Aorta (tissue), 5 donors: ENCODE measurements at places on chromosomes 1 and 21. TPM values are rescaled to one million over a fixed set of nuclear protein-coding genes. Genes with fewer than 3 reads are reported as not detected.
A peak's percentile ranks its signal among the peaks of the same experiment; 100 is the strongest.

GRCh38 chr1:162272419-162272818 is 104.2 kb downstream of the SPATA46 start:
- no peak for DNase-seq

GRCh38 chr1:209805341-209805781 is 581 bp downstream of the IRF6 start:
- DNase-seq, result no peak

- DNase-seq, result peak; percentile 89
Observed at GRCh38 chr1:9084906-9085305, 15.5 kb upstream of the SLC2A5 start.

DNA sequence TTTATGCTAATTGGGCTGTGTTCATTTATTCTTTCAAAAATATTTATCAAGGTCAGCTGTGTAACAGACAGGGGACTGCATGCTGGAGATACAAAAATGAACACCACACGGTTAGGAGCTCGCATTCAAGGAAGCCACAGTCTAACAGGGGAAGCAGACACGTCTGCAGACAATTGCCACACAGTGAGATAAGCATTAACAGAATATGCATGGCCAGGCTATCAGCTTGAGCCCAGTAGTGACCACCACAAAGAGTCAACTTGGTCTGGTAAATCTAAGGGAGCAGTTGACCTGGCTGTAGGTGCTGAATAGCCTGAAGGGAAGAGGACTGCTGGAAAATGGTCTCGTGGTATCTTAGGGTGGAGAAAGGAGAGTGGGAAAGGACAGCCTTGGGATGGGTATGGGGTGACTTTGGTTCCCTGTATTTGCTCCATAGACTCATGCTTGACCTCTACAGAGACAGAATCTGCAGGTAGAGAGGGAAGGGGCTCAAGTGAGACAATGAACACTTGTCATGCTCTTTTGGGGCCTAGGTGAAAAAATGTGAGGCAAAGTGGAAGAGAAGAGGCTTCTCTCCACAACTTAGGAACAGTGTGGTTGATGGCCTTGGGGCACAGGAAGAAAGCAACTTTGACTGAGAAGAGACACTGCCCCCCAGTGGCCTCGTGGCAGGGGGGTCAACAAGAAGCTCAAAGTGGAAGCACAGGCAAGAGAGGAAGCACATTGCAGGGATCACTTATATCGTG is 7.6 kb upstream of the NPL start:
- DNase-seq, result peak; percentile 86

DNA sequence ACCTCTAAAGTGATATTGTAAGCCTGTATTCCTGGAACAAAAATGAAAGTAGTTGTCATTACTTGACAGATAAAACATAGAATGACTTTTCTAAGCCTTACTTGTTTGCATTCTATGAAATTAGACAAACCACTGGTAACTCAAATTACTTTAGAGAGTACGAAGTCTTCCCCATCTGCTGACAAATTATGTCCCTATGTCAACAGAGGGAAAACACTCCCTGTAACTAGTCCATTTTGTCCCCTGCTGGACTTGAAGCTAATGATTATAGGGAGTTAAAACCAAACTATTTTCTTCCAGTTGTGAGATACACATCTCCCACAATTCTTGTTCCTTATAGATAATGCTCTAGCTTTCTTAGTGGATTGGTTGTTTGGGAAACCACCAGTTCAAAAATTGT is 39.6 kb downstream of the GREM2 start:
- DNase-seq, result no peak

GRCh38 chr21:45211661-45212060 is 76.0 kb downstream of the POFUT2 start:
- no peak for DNase-seq

DNA sequence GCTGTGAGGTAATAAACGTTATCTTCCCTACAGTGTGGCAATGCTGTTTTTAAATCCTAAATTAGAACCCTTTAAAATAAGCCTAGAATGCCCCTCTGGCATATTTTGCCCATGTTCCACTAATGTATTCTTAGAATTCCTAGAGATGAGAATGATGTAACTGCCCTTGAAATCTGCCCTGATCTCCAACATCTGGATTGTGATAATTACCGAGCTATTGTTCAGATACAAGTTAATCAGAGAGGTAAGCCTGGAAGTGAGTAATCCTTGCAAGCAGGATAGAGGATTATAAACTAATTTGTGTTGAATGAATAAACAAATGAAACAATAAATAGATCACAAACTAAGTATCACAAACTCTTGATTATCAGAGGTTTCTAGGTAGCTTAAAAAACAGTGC is 107.8 kb upstream of the DMRTA2 start:
- DNase-seq, result no peak

GRCh38 chr1:15411593-15412137 is 2.0 kb downstream of the EFHD2 start:
- DNase-seq, result no peak

GRCh38 chr1:18305182-18305795 is 175.4 kb upstream of the KLHDC7A start:
- no peak for DNase-seq

DNA sequence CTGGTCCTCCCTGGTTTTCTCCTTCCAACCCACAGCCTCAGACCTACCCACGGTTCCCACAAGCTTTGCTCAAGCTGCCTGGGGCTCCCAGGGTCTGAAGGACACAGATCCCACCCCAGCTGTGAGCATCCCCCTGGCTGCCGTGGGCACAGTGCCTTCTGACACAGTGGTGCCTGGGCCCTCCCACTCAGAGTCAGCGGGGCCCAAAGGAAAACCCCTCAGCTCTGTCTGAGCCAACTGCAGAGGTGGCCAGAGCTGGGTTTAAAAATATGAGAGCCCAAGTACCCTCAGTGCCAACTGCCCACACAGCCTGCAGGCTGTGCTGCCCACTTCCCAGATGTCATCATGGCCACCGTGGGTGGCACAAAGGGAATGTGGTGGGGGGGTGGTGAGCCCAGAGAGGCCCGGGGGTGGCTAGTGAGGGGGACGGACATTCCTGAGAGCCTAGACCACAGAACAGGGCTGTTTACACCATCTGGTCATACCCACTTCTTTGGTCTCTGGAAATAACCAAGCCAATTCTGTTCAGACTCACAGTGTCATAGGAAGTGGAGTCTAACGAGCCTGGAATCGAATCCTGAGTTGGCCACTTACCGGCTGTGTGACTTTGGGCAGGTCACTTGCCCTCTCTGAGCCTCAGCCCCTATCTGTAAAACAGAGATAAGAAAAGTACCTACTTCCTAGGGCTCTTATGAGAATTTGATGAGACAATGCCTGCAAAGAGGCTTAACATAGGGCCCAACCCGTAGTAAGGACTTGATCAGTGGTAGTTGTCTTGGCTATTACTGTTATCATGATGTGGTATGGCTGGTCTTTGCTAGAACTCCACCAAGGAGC is 85.5 kb downstream of the CAMK2N1 start:
- no peak for DNase-seq

DNA sequence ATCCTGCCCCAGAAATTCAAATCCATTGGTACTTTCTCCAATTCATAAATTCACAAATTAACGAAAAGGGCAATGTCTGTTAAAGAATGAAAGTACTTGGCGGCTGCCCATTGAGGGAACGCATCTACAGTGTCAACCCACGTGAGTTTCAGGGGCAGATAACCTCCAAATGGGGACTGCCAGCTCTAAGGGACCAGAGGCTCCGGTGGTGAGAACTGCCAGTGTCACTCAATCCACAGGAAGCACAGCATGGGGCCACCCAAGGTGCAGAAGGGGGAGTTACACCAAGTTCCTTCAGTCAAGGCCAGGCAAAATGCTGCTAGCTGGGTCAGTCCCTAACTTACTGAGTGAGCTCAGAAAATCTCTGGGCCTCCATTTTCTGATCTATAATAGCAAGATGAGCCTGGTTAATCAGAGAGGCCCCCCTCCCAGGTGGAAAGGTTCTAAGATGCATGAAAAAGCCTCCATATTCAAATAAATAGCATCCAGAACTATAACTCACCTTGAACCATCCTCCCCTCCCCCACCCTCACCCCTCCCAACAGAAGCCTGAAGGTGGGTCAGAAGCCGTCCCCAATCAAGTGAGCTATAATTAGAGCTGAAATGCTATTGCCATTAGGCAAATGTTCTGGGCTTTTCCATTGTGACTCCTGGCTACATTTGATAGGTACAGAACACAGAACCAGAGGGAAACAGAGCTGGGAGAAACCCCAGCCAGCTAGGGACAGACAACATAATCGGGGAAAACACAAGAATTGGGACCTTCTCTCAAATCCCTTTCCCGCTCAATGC is 41.7 kb downstream of the LRP8 start:
- no peak for DNase-seq

- DNase-seq, result no peak
Observed at GRCh38 chr1:177300431-177300830, 129.7 kb downstream of the BRINP2 start.

- peak; percentile 94 for DNase-seq
Observed at GRCh38 chr1:151762941-151763921, at the start of gene MRPL9. Gene MRPL9 (minus strand): TSS chr1:151763496. CDS start chr1:151763479, 17 bp downstream.

- DNase-seq, result no peak
Observed at GRCh38 chr1:203335503-203335902, 15.4 kb downstream of the FMOD start.

- DNase-seq, result no peak
Observed at GRCh38 chr1:20361401-20361800, 70.7 kb downstream of the VWA5B1 start.

GRCh38 chr1:145975216-145975615 is 10.7 kb downstream of the POLR3GL start:
- no peak for DNase-seq

GRCh38 chr1:246690100-246690499 is 34.1 kb upstream of the SCCPDH start:
- no peak for DNase-seq

DNA sequence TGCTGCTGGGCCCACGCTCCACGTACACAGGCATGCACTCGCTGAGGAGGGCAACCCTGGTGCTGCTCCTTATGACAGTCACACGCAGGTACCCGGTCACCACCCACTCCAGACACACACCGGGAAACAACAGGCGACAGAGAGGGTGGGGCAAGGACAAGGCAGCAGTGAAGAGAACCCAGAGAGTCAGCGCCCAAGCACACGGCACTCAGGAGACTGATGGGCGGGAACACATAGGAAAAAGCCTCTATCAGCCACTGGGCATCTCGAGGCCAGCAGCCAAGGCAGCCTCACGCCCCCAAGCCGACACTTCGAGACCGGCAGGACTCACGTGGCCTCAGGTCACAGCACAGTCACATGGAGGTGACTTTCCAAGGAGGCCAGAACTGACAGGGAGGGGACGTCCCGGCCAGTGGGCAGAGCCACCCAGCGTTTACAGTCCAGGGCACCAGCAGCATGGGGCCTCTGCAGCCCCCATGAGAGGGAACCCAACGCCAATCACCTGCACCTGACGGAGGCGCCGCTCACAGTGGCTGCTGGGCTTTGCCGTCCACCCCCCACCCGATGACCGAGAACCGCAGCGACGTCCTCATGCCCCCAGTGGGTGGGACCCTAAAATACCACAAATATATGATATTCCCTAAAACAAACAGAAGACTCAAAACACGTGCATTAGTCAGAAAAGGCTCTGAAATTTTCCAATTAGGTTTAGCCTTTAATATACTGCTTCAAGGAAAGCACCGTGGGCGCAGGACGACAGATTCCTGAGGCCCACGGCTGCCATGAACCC is 19.7 kb downstream of the PTTG1IP start:
- no peak for DNase-seq

DNA sequence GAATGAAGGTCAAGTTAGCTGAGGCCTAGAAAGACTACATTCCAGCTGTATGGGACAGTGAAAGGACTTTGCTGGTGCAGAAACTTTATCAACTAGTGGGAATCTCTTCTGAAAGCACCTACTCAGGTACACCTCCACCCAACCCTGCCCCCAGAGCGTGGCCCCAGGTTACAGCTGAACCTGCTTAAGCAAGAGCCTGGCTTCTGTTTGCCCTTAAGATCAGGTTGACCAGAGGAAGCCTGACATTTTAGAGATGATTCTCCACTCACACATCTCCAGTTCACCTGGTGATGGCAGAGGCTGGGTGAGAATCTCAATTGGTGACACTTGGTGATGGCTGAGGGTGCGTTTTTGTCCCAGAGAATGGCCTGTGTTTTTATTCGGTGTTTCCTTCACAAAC is 24.0 kb downstream of the ELAPOR1 start:
- no peak for DNase-seq

GRCh38 chr1:184972315-184973055 is 1.8 kb downstream of the NIBAN1 start:
- no peak for DNase-seq

DNA sequence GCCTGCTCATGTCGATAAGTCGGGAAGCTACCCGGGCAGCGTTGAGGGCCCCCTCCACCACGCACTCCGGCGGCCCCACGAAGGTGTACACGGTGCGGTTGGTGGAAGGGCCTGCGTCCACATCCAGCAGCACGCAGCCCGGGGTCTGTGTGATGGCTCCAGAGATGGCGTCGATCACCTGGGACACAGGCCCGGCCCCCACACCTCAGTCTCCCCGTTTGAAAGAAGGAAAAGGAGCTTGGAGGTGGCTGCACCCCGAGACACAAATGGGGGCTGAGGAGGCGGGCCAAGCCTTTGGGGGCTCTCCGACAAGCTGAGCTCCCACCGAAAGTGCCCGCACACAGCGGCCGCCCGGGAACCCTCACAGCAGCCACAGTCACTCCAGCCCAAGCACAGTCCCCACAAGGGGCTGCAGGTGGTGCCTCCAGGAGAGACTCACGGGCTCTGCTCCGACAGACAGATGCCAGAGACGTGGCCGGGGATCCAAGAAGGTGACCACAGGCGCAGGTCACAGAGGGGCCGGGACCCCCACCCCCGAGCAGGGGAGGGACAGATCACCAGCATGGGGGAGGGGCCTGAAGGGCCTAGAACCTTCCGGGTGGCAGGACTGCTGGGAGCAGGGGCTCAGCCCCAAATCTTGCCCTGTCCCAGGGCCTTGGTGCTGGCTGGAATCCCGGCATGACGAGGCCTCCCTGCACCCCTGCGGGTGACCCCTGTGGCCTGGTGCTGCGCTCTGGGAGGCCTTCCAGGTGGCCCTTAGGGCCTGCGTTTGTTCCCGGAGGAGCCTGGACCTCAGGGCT is 1.0 kb downstream of the FTCD start:
- peak; percentile 38 for DNase-seq

- no peak for DNase-seq
Observed at GRCh38 chr1:93591676-93592550, 89.7 kb downstream of the BCAR3 start.

DNA sequence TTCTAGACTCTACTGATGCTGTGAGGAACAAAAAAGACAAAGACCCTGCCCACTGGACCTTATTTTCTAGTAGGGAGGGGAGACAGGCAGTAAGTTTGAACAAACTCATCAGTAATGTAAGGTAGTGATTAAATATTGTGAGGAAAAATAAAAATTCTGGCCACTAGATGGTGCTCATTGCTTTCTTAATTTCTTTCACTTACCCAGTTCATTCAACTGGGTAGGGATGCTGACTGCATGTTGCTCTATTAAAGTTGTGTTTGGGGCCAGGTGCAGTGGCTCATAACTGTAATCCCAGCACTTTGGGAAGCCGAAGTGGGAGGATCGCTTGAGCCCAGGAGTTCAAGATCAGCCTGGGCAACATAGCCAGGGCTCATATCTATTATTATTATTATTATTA is 6.3 kb upstream of the KYAT3 start:
- DNase-seq, result no peak

The SYCP1 gene
- total RNA-seq, result not detected

The SPRR1B gene
- total RNA-seq, result not detected

The MTARC1 gene
- total RNA-seq, result 8.1 TPM

The SLC39A1 gene
- total RNA-seq, result 91.1 TPM

The LINGO4 gene
- total RNA-seq, result not detected

The TPTE gene
- not detected for total RNA-seq

The ITGB2 gene
- total RNA-seq, result 65.5 TPM

The SPRR5 gene
- not detected for total RNA-seq

The TNN gene
- not detected for total RNA-seq

The RASSF5 gene
- 14.8 TPM for total RNA-seq
